Pancreas (tissue), 10 donors: ENCODE measurements at places on chromosomes 7 and 10.

DNA sequence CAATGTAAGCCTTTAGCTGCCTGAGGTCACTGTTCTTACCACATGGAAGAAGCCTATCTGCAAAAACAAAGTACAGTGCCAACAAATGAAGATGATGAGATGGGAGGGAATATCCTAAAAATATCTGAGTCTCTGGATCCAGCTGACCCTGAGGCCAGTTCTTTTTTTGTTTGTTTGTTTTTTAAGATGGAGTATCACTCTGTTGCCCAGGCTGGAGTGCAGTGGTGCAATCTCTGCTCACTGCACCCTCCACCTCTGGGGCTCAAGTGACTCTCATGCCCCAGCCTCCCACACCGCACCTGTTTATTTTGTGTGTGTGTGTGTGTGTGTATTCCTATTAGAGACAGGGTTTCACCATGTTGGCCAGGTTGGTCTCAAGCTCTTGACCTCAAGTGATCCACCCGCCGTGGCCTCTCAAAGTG is 44.9 kb downstream of the HYCC1 start:
- no peak overlapping the region for H3K27ac ChIP-seq
- no peaks in the 10 kb centered on the region for H3K36me3 ChIP-seq
- H3K4me1 ChIP-seq = no peaks in the 10 kb centered on the region

- H3K27me3 ChIP-seq = no peaks in the 10 kb centered on the region
- peak; percentile 67 for DNase-seq
- H3K4me3 ChIP-seq = no peak overlapping the region
- H3K36me3 ChIP-seq = no peaks in the 10 kb centered on the region
These were observed 16.7 kb downstream of the BHLHA15 start for GRCh38 chr7:98227939-98228338.

DNA sequence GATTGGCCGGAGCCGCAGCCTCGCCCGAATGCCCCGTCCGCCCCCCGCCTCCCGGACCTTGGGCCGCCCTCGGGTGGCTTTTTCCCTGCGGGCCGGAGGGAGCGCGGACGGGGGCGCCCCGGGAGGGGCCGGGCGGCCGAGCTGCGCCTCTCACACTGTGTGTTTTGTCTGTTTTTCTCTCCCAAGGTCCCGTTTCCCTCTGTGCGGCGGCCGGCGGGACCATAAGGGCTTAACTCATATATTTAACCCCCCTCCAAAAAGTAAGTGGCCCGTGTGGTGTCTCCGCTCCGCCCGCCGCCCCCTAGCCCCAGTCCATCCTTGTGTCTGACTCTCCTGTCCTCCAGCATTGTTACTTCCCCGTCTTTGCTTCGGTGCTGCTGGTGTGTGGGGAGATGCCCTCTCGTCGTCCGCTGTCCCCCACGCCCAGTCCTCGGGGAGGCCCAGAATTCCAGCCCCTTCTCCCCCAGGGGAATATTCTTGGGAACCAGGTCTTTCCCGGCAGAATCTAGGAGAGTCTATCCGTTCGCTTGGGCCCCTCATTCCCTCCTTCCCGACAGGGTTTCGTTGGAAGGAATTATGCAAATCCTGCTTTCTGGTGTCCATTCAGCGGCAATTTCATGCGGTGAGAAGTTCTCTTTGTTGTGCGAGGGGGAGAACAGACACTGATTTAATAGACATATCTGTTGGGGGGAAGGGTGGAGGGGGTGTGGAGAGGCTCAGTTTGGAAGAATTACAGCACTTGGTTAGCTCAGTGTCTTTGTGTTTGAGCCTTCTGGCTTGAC is 1.3 kb downstream of the LCOR start:
- H3K4me3 ChIP-seq = peak overlapping the region; percentile 86
- peaks cover 35% of the 10 kb centered on the region for H3K4me1 ChIP-seq
- H3K27me3 ChIP-seq = no peaks in the 10 kb centered on the region

- H3K27ac ChIP-seq = no peak overlapping the region
- H3K4me1 ChIP-seq = peaks cover 16% of the 10 kb centered on the region
- H3K36me3 ChIP-seq = no peaks in the 10 kb centered on the region
- no peak overlapping the region for H3K4me3 ChIP-seq
- H3K27me3 ChIP-seq = no peaks in the 10 kb centered on the region
- DNase-seq = peak; percentile 89
These were observed 89.3 kb downstream of the GRK5 start for GRCh38 chr10:119296703-119297102.

DNA sequence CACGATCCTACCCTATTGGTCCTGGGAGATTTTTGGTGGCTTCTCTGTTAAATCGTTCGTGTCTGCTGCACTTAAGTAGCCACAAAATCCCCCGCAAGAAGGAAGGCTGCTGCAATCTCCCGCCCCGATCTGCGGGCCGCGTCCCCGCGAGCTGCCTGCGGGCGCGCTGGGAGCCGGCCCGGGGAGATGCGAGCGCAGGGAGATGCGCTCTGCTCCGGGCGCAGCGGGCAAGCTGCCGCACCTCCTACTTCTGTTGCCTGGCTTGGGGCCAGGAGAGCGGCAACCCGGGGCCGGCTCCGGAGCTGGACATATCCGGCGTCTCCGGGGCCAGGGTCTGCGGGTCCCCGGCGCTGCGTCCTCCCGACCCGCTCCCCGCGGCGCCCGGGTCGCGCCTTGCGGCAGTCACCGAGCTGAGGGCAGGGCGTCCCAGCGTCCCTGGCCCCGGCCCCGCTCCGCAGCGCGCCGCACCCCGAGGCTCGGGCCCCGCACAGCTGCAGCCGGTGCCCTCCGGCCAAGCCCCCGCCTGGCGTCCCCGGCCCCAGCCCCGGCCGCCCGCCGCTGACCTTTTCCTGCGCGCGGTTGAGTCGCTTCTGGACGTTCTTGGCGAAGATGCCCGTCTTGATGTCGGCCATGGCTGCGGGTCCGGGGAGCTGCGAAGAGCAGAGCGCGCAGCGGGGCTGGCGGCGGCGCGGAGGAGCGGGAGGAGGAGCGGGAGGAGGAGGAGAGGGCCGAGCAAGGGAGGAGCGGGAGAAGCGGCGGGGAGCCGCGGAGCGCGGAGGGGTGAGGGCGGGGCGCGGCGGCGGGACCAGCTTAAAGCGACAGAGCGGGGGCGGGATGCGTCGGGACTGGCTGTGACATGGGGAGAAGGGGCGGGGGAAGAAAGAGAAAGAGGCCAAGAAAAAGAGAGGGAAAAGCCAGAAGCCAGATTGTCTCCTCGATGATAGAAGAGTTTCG is at the start of gene AMPH:
AMPH (minus strand) TSS at position 654 of the 954 bp plus-strand sequence; CDS start at position 632, 22 bp downstream.
- H3K27me3 ChIP-seq = no peaks in the 10 kb centered on the region
- peak within 1 kb of the TSS; percentile 14 for H3K4me3 ChIP-seq
- DNase-seq = peak; percentile 68
- no peaks in the 10 kb centered on the region for H3K4me1 ChIP-seq
- H3K27ac ChIP-seq = no peak within 1 kb of the TSS

DNA sequence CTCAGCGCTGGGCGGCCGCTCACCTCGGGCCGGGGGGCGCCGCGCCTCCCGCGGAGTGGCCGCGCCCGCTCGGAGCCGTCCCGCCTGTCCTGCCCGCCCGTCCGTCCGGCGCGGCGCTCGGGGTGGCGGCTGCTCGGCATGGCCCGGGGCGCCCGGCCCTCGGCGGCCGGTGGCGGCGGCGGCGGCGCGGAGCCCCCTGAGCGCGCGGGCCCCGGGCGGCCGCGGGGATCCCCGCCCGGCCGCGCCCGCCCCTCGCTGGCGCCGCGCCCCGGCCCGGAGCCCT is 338 bp downstream of the SDK1 start:
- no peaks in the 10 kb centered on the region for H3K36me3 ChIP-seq
- H3K4me3 ChIP-seq = peak overlapping the region; percentile 59
- no peak overlapping the region for H3K27ac ChIP-seq
- no peak for DNase-seq

- no peak overlapping the region for H3K27ac ChIP-seq
- no peaks in the 10 kb centered on the region for H3K4me1 ChIP-seq
- H3K4me3 ChIP-seq = no peak overlapping the region
- no peaks in the 10 kb centered on the region for H3K27me3 ChIP-seq
- DNase-seq = no peak
These were observed 116.2 kb upstream of the SH2B2 start for GRCh38 chr7:102170393-102170970.

GRCh38 chr7:11213266-11213665 is 239.6 kb downstream of the PHF14 start:
- no peak overlapping the region for H3K27ac ChIP-seq
- no peaks in the 10 kb centered on the region for H3K4me1 ChIP-seq
- H3K4me3 ChIP-seq = no peak overlapping the region
- H3K27me3 ChIP-seq = no peaks in the 10 kb centered on the region
- H3K36me3 ChIP-seq = no peaks in the 10 kb centered on the region

- no peak for DNase-seq
- H3K36me3 ChIP-seq = no peaks in the 10 kb centered on the region
- no peaks in the 10 kb centered on the region for H3K27me3 ChIP-seq
- H3K4me3 ChIP-seq = no peak overlapping the region
- no peaks in the 10 kb centered on the region for H3K4me1 ChIP-seq
These were observed 177.2 kb upstream of the INHBA start for GRCh38 chr7:41880107-41880506.

DNA sequence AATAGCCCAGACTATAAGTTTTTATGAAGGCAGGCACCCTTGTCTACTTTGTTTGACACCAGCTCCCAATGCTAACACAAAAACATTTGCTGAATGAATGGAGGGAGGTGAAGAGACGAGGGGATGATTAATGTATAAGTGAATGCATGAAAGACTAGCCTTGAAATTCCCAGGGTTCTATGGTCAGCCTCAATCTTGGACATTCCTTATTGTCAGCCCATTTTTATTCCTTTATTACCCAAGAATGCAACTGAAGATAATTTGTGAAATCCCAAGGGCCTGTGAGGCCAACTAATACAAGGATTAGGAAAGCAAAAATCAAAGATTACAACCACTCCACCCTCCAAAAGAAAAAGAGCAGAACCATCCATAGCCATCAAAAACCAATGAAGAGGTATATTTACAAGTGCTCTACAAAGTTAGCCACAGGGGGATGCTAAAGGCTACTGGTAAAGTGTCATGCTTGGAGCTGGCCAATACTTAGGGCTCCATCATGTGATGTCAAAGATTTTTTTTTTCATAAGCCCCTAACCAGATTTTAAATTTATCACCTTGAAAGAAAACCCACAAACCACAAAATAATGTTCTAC is 40.0 kb upstream of the ASAH2 start:
- DNase-seq = no peak
- H3K4me1 ChIP-seq = no peaks in the 10 kb centered on the region
- no peak overlapping the region for H3K27ac ChIP-seq
- no peaks in the 10 kb centered on the region for H3K36me3 ChIP-seq

GRCh38 chr7:158734861-158735260 is 30.3 kb upstream of the NCAPG2 start:
- no peak overlapping the region for H3K27ac ChIP-seq
- no peaks in the 10 kb centered on the region for H3K4me1 ChIP-seq
- peaks cover 36% of the 10 kb centered on the region for H3K36me3 ChIP-seq
- no peak for DNase-seq

GRCh38 chr7:18638594-18639452 is 143.3 kb downstream of the HDAC9 start:
- no peaks in the 10 kb centered on the region for H3K36me3 ChIP-seq
- H3K27ac ChIP-seq = no peak overlapping the region
- H3K4me1 ChIP-seq = no peaks in the 10 kb centered on the region
- H3K27me3 ChIP-seq = no peaks in the 10 kb centered on the region
- no peak for DNase-seq

DNA sequence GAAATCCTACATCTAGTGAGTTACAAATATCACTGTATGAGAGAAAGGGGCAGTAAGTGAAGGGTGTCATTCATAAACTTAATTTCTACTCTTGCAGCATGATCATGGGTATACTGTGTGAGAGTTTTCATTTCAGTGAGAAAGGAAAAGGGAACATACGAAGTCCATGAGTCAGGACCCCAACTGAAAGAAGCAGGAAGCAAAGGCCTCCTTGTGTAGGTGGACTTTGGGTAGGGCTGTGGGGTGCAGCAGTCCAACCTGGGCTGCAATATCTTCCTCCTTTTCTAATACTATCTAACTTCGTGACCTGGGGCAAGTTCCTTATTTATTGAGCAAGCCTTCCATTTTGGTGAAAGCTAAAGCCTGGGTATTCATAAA is 248.2 kb upstream of the TCF7L2 start:
- no peaks in the 10 kb centered on the region for H3K36me3 ChIP-seq
- H3K27ac ChIP-seq = no peak overlapping the region
- DNase-seq = no peak
- H3K4me3 ChIP-seq = no peak overlapping the region

DNA sequence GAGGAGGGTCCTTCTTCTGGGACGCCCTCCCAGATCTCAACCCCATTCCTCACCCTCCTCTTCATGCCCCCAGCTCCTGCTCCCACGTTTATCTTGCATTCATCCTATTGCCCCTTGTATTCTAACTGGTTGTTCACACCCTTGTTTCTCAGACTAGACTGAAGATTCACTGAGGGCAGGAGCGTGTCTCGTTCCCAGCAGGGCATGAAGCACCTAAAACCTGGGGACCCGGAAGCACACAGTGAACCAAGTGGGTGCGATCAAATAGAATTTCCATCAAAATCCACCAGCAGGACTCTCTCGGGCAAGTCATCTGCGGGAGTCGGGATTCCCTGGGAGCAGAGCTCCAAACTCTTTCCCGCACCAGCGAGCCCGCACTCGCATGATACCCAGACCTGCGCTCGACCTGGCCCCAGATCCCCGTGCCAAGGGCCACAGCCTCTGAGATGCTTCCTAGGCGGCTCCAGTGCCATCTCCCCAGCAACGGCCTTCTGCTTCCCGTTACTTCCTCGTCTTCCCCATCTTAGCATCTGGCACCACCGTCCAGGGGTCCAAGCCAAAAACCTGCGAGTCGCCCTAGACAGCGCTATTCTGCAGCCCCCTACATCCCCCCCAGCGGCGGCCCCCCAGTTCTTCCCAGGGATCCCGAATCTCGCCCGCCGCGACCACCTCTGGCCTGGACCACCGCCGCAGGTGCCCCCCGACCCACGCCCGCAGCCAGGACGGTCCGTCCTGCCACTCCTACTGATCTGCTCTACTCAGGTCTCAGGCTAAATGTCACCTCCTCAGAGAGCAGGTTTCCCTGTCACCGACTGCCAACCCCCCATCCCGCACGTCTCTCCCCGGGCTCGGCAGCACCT is 6.1 kb upstream of the GBX1 start:
- H3K4me3 ChIP-seq = no peak overlapping the region
- no peak for DNase-seq
- no peak overlapping the region for H3K27ac ChIP-seq
- peaks cover 9% of the 10 kb centered on the region for H3K27me3 ChIP-seq

GRCh38 chr10:68938117-68938516 is 17.9 kb upstream of the DDX21 start:
- peaks cover 15% of the 10 kb centered on the region for H3K36me3 ChIP-seq
- no peak overlapping the region for H3K4me3 ChIP-seq
- no peak for DNase-seq

DNA sequence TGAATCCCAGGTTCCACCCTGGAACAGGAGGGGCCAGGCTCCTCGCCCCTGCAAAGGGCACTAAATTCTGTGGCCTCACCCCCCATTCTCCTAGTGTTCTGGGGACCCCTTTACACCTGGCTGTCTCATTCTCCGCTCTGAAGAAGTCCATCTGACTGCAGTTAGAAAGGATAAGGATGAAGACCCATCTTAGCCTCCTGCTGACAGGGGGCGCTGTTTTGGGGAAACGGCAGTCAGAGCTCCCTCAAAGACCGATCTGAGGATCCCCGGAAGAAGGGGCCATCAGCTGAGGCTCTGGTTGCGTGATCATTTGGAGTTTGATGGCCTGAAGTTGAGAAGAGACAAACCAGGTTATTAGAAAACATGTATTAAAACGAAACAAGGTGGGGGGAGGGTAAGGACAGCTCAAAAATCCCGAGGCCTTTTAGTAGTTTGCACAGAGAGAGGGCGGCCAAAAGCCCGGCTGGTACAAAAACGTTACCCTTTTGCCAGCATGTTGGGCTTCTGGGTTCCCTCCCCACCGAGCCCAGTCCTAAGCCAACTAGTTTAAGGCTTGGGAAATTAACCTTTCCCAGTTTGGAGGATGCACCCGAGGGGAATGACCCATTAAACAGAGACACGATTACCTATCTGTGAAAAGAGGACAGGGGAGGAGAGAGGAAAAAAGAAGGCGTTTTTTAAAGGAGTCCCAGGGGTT is 102.8 kb downstream of the CHN2 start:
- H3K4me1 ChIP-seq = peaks cover 7% of the 10 kb centered on the region
- no peaks in the 10 kb centered on the region for H3K36me3 ChIP-seq
- H3K4me3 ChIP-seq = no peak overlapping the region
- H3K27ac ChIP-seq = no peak overlapping the region
- no peak for DNase-seq
